Head of caudate nucleus (tissue), 42 donors: ENCODE measurements at places on chromosomes 7 and 10.

- DNase-seq, result no peak
Measured at GRCh38 chr7:36272211-36272566, 117.5 kb upstream of the ANLN start.

DNA sequence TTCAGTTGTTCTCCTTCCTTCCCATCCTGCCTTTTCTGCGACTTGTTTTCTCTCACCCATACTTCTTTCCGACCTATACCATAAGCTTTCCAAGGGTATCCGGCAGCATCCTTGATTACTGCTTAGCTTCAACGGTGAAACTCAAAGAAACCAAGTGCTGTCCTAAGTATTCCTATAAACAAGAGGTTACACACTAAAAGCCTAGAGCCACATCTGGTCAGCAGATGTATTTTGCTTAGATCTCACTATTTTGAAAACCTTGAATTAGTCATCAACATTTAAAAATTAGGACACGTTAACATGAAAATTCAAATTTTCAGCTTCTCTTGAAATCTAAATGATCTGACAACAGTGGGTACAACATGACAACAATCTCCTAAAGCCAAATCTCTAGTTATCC is 20.0 kb downstream of the ARHGAP21 start:
- no peak for DNase-seq

GRCh38 chr7:153590136-153590535 is 462.1 kb upstream of the DPP6 start:
- peak; percentile 44 for DNase-seq

DNA sequence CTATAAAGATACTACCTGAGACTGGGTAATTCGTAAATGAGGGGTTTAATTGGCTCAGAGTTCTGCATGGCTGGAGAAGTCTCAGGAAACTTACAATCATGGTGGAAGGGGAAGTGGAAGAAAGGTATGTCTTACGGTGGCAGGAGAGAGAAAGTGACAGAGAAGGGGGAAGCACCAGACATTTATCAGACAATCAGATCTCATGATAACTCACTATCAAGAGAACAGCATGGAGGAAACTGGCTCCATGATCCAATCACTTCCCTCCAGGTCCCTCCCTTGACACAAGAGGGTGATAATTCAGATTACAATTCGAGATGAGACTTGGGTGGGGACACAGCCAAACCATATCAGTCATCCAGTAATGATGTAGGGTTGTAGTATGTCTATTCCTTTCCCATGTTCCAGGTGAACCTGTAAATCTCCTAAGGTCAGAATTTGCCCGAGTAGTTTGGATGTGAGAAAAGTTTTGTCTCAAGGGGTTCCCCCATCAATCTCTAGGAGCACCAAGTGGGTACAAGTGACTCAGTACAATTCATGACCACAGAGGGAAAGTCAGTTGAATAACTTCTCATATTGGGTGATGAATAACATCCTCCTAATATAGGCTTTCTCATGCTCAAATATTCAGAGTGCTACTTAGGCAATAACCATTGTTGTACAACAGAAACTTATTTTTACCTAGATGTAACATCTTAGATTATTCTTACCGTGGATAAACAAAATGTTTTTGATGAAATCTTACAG is 39.7 kb upstream of the MTPN start:
- no peak for DNase-seq
